Small intestine (tissue), 16 donors: ENCODE measurements at places on chromosomes 7 and 10.

GRCh38 chr10:785089-785860 is 95.8 kb upstream of the DIP2C start:
- DNase-seq, result no peak

- no peak for DNase-seq
Observed at GRCh38 chr7:73705551-73705920, 13.9 kb downstream of the STX1A start.

- no peak for DNase-seq
Observed at GRCh38 chr7:17512181-17512675, 213.8 kb downstream of the AHR start.

GRCh38 chr10:124041675-124042445 is 51.5 kb downstream of the CHST15 start:
- DNase-seq, result no peak

GRCh38 chr10:95229724-95230627 is 35.9 kb downstream of the ACSM6 start:
- peak; percentile 16 for DNase-seq

- no peak for DNase-seq
Observed at GRCh38 chr10:49353026-49353894, 42.6 kb downstream of the DRGX start.

- no peak for DNase-seq
Observed at GRCh38 chr10:136465-136762, 1.2 kb downstream of the ZMYND11 start.
